ENCODE measurements at places on chromosomes 3 and 15. TPM values are rescaled to one million over a fixed set of nuclear protein-coding genes. Genes with fewer than 3 reads are reported as not detected.

DNA sequence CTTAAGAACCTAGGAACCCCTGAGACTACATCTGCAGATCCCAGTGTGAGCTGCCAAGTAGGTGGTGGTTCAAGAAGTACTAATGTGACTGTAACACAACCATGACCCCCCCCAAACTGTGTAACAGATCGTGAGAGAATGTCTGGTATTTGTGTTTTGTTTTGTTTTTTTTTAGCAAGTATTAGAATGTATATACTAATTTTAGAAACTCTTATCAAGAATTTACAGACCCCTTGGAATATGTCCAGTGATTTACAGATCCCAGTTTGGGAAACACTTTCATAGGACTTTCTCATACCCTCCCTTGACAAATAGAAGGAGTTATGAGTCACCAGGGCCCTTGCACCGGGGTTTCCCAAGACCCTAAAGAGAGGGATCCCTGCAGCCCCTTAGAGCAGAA lies 79.8 kb downstream of the SEMA5B start:
- H3K4me1 ChIP-seq = no peaks in the 10 kb centered on the region
- no peak for DNase-seq
- no peaks in the 10 kb centered on the region for H3K27me3 ChIP-seq
- no peaks in the 10 kb centered on the region for H3K36me3 ChIP-seq

DNASE1L3 gene
- 11.7 TPM for total RNA-seq

GRCh38 chr3:31760654-31761053 lies 220.4 kb downstream of the OSBPL10 start:
- peaks cover 42% of the 10 kb centered on the region for H3K4me1 ChIP-seq
- no peak overlapping the region for H3K27ac ChIP-seq
- H3K4me3 ChIP-seq = no peak overlapping the region
- H3K36me3 ChIP-seq = no peaks in the 10 kb centered on the region

IL17RE gene
- 15.3 TPM for total RNA-seq

- H3K36me3 ChIP-seq = no peaks in the 10 kb centered on the region
- no peak overlapping the region for H3K4me3 ChIP-seq
- no peaks in the 10 kb centered on the region for H3K27me3 ChIP-seq
- no peak for DNase-seq
- H3K4me1 ChIP-seq = no peaks in the 10 kb centered on the region
- H3K27ac ChIP-seq = no peak overlapping the region
Observed at GRCh38 chr3:116241677-116242076, 203.6 kb downstream of the LSAMP start.

DNA sequence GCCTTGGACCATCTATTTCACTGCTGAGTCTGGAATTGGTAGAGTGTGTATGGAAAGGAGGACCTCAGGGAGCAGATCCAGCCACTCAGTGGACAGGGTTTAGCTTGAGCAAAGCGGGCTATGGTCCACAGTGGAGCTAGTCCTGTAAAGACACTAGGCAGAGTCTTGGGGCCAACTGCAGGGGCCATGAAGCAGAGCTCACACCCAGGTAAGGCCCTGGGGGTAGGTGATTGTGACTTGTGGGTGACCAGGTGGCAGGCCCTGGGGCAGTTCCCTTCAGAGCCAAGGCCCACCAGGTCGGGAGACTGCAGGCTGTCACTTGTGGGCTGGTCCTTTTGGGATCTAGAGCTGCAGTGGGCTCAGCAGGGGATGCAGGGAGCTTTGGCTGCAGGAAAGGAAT lies 80.8 kb upstream of the EPHB3 start:
- H3K36me3 ChIP-seq = no peaks in the 10 kb centered on the region
- no peak for DNase-seq
- H3K4me1 ChIP-seq = peaks cover 10% of the 10 kb centered on the region

GRCh38 chr3:48546203-48546829 lies 10.3 kb downstream of the PFKFB4 start:
- no peaks in the 10 kb centered on the region for H3K27me3 ChIP-seq
- DNase-seq = no peak
- no peaks in the 10 kb centered on the region for H3K4me1 ChIP-seq
- no peak overlapping the region for H3K27ac ChIP-seq

GRCh38 chr15:31516440-31516839 lies 189.8 kb downstream of the KLF13 start:
- no peak overlapping the region for H3K4me3 ChIP-seq
- no peaks in the 10 kb centered on the region for H3K4me1 ChIP-seq
- H3K36me3 ChIP-seq = no peaks in the 10 kb centered on the region
- no peak for DNase-seq
- no peak overlapping the region for H3K27ac ChIP-seq

- DNase-seq = no peak
- H3K4me3 ChIP-seq = no peak overlapping the region
- no peaks in the 10 kb centered on the region for H3K4me1 ChIP-seq
- H3K36me3 ChIP-seq = no peaks in the 10 kb centered on the region
Observed at GRCh38 chr3:148062590-148062989, 635.1 kb upstream of the AGTR1 start.

GRCh38 chr15:101497017-101497416 lies 7.5 kb upstream of the PCSK6 start:
- H3K36me3 ChIP-seq = no peaks in the 10 kb centered on the region
- H3K4me3 ChIP-seq = no peak overlapping the region
- DNase-seq = no peak
- peaks cover 59% of the 10 kb centered on the region for H3K4me1 ChIP-seq

ITGA11 gene
- 2.9 TPM for total RNA-seq

GRCh38 chr15:39785139-39785538 lies 2.5 kb upstream of the FSIP1 start:
- H3K27ac ChIP-seq = no peak overlapping the region
- peaks cover 12% of the 10 kb centered on the region for H3K4me1 ChIP-seq
- no peaks in the 10 kb centered on the region for H3K27me3 ChIP-seq

DNA sequence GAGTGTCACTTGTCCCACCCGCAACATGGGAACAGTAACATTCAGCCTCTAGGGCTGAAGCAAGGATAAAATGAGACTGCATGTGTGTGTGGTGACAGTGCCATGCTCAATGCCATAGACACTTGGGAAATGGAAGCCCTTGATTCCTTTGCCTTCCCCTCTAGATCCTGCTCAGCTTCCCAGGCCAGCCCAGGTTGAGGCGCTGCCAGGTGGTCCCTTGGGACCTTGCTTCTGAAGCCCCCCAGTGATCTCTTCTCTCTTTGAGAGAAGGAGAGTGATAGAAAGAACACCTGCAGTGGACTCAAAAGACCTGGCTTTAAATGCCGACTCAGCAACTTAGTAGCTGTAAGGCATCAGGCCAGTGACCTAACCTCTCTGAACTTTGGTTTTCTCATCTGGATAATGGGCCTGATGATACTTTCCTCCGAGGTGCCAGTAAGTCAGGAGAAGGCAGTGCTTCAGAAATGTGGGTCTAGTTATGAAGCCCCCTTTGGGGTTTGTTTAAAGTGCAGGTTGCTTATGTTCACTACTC lies 144.5 kb downstream of the RPLP1 start:
- no peak for DNase-seq
- peaks cover 45% of the 10 kb centered on the region for H3K4me1 ChIP-seq
- peaks cover 76% of the 10 kb centered on the region for H3K27me3 ChIP-seq

DNA sequence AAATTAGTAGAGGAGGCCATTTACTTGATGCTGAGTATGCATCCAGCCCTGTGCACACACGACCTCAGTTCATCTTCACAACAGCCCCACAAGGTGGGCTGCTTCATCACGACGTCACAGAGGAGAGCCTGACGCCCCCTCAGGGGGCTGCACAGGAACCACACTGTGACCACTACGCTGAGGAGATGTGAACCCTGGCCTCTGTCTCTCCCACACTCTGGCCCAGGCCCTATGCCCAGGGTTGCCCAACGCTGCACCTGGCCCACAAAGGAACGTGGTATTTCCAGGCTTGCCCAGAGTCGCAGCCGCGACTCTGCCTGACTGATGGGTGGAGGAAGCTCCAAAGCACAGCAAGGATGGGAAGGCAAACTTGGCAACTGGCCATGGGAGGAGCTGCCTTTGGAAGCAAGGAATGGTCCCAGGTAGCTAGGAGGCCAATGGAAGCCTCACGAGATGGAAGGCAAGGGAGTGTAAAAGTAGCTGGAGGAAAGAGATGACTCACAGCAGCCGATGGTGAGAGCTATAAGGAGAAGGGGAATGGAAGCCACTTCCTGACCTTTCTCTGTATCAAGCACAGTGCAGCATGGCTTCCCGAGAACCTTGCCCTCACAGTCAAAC lies 226.0 kb downstream of the KLF13 start:
- H3K36me3 ChIP-seq = no peaks in the 10 kb centered on the region
- H3K4me1 ChIP-seq = peaks cover 11% of the 10 kb centered on the region
- H3K27me3 ChIP-seq = no peaks in the 10 kb centered on the region
- H3K4me3 ChIP-seq = no peak overlapping the region
- no peak overlapping the region for H3K27ac ChIP-seq
- no peak for DNase-seq

DNA sequence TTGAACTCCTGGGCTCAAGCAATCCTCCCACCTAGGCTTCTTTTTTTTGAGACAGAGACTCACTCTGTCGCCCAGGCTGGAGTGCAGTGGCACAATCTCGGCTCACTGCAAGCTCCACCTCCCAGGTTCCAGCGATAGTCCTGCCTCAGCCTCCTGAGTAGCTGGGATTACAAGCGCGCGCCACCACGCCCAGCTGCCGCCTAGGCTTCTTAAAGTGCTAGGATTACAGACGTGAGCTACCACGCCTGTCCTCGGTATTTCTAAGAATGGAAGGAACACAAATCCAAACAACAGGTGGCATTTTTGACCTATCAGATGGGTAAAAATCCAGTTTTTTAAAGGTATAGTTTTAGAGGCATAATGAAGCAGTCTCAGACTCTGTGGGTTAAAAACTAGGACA lies 113.8 kb downstream of the ANP32A start:
- no peaks in the 10 kb centered on the region for H3K36me3 ChIP-seq
- DNase-seq = no peak
- H3K4me3 ChIP-seq = no peak overlapping the region
- H3K27ac ChIP-seq = no peak overlapping the region

- no peak overlapping the region for H3K4me3 ChIP-seq
- no peaks in the 10 kb centered on the region for H3K4me1 ChIP-seq
Observed at GRCh38 chr15:29638781-29639180, 183.5 kb downstream of the TJP1 start.

P2RY12 gene
- not detected for total RNA-seq

- no peaks in the 10 kb centered on the region for H3K36me3 ChIP-seq
- no peak for DNase-seq
- H3K4me3 ChIP-seq = no peak overlapping the region
- no peaks in the 10 kb centered on the region for H3K4me1 ChIP-seq
- no peak overlapping the region for H3K27ac ChIP-seq
- H3K27me3 ChIP-seq = no peaks in the 10 kb centered on the region
Observed at GRCh38 chr3:31406896-31407295, 125.8 kb upstream of the STT3B start.

DNA sequence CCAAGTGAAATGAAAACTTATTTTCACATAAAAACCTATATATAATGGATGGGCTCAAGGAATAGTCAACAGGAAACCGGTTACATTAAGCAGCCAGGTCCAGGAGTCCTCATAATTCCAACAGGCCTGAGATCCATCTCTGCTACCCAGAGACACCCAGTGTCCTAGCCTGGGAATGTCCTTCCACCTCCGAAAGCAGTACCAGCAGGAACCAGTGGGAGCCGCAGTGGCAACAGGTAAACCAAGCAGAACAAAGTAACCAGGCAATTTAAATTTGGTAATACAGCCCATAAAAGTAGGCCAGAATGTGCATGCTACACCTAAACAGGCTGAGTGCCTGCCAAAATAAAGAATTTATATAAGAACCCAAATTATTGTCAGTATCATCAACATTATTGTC lies 195.6 kb downstream of the ZBBX start:
- H3K36me3 ChIP-seq = no peaks in the 10 kb centered on the region
- no peak for DNase-seq
- H3K4me1 ChIP-seq = no peaks in the 10 kb centered on the region

KNG1 gene
- not detected for total RNA-seq

GRCh38 chr3:41674449-41674848 lies 287.5 kb downstream of the ULK4 start:
- no peak overlapping the region for H3K27ac ChIP-seq
- no peaks in the 10 kb centered on the region for H3K36me3 ChIP-seq
- no peaks in the 10 kb centered on the region for H3K4me1 ChIP-seq

- H3K4me3 ChIP-seq = no peak overlapping the region
- no peak overlapping the region for H3K27ac ChIP-seq
- peaks cover 27% of the 10 kb centered on the region for H3K4me1 ChIP-seq
- peaks cover 7% of the 10 kb centered on the region for H3K36me3 ChIP-seq
- H3K27me3 ChIP-seq = no peaks in the 10 kb centered on the region
Observed at GRCh38 chr15:89784686-89784960, 8.5 kb downstream of the MESP2 start.

CDHR4 gene
- not detected for total RNA-seq

Measured in esophagus squamous epithelium (tissue), 5 donors.